Central memory CD4-positive, alpha-beta T cell (primary cell): ENCODE measurements at places on chromosomes 11 and 22.

- DNase-seq: no peak
Observed at GRCh38 chr22:30171008-30171407, 75.6 kb downstream of the LIF start.

- DNase-seq: no peak
Observed at GRCh38 chr22:40606306-40606705, 30.2 kb downstream of the MRTFA start.

DNA sequence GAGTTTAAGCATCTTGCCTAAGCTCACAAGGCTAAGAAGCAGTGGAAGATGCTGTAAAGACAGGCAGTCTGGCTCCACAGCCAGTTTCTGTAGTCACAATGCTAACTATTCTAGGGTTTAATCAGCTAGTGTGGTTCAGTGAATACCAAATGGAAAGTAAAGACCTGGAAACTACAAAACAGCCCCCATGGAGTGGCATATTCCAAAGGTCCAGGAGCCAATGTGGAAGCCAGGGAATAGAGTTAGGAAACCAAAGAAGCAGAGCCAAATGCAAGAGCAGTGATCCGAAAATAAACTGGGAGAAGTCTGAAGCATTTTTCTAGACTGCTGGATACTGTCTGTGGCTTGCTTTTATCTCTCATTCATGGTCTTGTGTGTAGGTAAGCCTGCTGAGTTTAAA is 731.2 kb upstream of the ANO5 start:
- no peak for DNase-seq

DNA sequence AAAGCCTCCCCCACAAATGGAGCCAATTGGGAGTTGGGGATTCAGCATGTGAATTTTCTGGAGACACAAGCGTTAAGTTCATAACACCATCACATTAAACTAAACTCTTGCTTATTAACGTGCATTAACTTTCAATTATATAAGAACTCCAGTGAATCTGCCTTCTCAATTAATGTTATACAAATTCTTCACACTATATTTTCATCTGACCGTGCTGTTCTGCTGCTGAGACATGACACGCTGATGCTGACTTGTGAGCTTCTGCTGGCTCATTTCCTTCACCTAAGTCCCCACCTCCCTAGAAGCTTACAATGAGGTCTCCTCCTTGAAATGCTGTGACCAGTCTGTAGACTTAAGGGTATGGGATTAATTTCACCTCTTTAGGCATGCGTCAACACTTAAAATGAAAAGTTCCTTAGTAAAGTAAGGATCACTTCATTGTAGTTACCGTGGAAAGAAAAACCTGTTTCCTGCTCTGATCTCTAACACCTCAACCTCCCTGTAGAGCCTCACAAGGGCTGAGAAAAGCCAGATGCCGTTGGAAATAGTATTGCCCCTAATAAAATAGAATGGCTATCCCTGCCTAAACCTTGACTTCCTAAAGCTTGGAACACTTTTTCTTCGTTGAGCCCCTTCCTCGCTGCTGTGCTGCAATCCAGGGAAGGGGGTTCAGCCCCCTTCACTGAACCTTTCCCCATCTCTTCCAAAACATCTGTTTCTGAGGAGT is 2.2 kb downstream of the HBG2 start:
- no peak for DNase-seq

GRCh38 chr11:69670158-69670845 is 4.9 kb downstream of the LTO1 start:
- peak; percentile 36 for DNase-seq

DNA sequence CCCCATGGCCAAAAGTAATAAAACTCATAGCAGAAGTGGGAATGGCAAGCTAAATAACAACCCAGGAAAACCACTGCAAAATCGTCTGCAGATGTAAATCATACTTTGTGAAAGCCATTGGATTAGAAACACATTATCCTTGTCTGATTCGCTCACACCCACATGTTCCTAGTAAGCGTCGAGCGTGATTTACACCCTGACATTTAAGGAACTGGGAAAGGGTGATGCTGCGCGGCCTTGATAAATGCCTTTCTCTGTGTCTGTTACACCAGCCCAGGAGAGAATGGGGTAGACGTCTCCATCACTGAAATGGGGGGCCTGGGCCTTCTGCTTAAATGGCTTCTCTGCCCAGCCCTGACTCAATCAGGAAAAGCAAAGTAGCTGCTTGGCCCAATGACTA is 162.7 kb downstream of the NTM start:
- no peak for DNase-seq

GRCh38 chr11:119511614-119512306 is 88.8 kb upstream of the THY1 start:
- DNase-seq: no peak

- no peak for DNase-seq
Observed at GRCh38 chr11:60790726-60791125, 5.6 kb downstream of the MS4A10 start.

DNA sequence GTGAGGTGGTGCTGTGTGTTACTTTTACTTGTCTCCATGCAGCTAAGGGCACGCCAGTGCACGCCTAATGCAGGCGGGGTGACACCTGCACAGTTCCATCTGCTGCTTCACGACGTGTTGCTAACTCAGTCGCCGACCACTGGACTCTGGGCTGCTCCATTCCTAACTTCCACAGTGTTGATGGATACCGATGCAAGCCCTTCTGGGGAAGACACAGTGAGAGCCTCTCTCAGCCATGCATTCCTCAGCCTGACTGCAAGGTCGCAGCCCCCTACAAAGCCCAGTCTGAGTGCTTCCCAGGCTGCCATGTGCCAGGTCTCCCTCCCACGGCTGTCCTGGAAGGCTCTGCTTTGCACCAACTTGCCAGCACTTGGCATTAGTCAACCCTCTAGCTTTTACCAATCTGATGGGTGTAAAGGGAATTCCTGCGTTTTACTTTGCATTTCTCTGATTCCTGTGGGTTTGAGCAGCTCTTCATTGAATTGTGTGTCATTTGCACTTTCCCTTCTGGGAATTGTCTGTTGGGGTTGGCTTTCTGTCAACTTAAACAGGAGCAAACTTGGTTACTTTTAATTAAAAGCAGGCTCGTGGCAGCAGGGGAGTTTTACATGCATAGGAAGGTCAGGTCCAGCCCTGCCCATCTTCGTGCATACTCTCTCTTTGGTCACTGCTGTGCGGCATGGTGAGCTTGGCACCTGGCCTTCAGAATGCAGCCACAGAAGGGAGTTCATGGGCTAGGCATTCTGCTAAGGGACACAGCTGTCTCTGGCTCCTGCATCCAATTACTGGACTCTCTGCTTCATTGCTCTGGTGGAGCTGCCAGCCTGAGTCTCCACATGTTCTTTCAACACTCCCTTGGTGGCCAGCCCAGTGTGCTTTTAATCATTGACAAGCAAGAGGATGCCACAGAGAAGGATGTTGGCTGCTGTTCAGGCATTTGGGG is 34.6 kb upstream of the SHANK2 start:
- DNase-seq: no peak

- no peak for DNase-seq
Observed at GRCh38 chr11:46264976-46265375, 12.5 kb upstream of the CREB3L1 start.

DNA sequence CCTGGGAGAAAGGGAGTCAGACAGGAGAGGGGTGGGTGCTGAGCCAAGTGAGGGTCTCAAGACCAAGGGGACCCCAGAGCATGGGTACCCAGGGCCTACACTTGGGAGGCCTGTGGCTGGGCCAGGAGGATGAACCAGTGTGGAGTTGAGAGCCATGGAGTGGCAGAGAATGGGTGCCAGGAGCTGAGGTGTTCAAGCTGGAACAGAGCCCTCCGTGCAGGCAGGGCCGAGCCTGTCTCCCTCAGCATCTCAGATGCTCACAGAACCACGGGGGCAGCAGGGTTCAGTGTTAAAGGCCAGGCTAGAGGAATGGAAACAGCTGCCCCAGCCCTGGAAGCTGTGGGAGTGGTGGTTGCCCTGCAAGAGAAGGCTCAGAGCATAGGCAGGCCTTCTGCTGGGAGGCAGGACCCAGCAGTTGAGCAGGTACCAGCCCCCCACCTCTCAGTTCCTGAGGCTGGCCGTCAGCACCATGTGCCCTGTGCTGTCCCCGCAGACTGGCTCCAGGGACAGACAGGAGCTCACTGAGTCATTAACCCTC is 32.3 kb downstream of the RSPH14 start:
- DNase-seq: no peak

- no peak for DNase-seq
Observed at GRCh38 chr11:8059030-8059429, 22.0 kb upstream of the TUB start.
